Dorsolateral prefrontal cortex (tissue), 122 donors: ENCODE measurements at places on chromosomes 2 and 18.

DNA sequence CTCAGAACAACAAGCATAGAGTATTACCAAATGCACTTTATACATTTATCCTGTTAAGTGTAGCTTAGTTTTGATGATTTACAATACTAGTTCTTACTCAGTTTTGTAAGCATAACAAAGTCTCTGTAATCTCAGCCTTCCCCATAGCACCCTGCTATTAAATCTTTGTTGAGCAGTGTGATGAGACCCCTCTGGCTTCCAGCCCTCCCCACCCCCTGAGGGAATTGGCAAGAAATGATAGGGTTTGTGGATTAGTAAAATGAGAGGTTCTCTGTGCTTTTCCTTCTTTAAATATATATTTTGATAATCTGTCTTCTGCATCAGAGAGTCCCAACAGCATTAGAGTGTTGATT lies 37.2 kb downstream of the ZNF521 start:
- DNase-seq: no peak

- DNase-seq: no peak
Observed at GRCh38 chr2:27832396-27832795, 57.8 kb downstream of the RBKS start.

DNA sequence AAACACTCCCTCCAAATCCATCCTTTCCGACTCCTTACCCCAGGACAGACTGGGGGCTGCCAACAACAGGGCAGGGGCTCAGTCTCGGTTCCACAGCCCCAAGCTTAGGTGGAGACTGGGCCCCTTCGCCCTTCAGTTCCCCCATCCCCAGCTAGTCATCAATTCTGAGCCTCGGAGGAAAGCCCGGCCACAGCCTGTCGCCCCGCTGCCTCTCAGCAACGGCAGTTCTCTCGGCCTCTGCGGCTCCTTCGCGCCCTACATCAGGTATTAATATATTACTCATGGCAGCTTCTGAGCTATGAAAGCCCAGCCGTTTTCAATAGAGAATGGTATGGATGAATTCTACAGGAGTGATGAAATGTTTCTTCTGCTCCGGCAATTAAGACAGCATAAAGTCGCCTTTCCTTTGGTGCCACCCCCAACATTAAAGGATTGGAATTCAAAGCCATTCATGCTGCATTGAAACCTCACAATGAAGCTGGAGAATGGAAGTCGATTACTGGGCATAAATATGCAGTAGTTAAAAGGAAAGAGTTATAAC lies 2.8 kb downstream of the HDAC4 start:
- DNase-seq: no peak

DNA sequence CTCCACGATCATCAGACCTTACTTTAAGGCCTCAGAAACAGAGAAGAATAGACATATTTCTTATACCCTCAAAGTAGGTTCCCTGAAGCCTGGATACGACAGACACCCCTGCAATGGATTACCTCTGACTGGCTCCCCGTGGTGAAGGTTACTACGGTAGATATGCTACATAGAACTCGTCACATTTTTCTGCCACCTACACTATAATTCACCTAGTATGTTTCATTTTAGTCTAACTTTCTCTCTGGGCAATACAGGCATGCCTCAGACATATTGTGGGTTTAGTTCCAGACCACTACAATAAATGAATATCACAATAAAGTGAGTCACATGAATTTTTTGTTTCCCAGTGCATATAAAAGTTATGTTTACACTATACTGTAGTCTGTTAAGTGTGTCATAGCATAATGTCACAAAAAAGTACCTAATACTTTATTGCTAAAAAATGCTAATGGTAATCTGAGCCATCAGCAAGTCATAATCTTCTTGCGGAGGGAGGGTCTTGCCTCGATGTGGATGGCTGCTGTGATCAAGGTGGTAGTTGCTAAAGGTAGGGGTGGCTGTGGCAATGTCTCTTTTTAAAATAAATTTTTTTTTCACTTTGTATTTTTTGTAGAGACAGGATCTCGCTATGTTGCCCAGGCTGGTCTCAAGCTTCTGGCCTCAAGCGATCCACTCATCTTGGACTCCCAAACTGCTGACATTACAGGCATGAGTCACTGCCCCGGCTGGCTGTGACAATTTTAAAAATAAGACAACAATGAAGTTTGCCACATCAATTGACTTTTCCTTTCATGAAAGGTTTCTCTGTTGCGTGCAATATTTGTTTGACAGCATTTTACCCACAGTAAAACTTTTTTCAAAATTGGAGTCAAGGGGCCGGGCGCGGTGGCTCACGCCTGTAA lies 64.6 kb downstream of the TGIF1 start:
- no peak for DNase-seq

DNA sequence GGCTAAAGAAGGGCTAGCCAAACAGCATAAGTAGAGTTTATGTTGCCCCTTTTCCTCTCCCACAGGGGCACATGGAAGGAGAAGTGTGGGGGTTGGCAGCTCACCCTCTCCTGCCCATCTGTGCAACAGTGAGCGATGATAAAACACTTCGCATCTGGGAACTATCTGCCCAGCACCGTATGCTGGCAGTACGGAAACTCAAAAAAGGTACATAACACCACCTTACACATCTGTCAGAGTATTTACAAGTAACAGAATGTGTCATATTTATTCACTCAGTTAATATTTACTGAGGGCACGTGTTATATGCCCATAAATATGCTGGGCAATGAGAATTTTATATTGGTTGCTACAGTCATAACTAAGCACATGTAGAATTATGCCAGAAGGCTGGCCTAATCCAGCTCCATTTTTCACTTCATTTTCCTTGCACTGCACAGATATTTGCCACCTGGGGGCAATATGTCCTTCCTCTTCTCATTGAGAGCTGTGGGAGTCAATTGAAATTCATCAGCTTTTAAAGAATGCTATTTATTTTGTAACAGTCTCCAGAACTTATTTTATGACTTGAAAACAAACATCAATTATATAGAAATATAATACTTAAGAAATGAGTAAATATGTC lies 150.6 kb downstream of the RTN4 start:
- DNase-seq: no peak

DNA sequence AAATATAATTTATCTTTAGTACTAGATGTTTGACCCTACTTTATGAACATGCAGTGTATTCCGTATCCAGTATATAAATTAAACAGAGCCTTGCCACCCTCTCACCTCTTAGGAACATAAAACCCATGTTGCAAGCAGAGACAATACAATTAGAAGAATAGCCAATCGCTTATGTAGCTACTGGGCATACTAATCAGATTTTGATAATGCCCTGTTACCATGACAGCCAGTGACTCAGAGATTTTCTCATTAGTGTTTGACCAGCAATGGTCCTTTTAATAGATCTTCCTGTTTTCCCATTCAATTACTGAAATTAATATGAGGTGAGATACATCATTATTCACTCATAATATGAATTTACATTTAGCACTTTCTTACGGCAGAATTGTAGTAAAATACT lies 547.3 kb upstream of the VWC2L start:
- DNase-seq: no peak

DNA sequence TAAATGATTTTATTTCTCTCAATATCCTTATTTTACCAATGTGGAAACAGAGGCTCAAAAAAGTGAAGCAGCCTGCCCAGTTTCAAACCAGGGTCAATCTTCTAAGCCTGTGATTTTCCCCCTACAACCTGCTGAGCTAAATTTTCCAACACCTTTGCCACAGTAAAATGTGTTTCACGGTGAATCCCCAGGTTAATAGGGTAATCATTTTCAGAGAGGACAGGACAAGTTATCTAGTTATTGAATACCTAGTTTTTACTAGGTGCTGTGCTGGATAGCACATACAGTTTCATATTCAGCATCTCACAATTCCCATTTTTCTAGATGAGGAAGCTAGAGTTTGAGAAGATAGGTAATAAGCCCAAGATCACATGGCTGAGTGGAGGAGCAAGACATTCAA lies 236.6 kb downstream of the PTH2R start:
- no peak for DNase-seq

DNA sequence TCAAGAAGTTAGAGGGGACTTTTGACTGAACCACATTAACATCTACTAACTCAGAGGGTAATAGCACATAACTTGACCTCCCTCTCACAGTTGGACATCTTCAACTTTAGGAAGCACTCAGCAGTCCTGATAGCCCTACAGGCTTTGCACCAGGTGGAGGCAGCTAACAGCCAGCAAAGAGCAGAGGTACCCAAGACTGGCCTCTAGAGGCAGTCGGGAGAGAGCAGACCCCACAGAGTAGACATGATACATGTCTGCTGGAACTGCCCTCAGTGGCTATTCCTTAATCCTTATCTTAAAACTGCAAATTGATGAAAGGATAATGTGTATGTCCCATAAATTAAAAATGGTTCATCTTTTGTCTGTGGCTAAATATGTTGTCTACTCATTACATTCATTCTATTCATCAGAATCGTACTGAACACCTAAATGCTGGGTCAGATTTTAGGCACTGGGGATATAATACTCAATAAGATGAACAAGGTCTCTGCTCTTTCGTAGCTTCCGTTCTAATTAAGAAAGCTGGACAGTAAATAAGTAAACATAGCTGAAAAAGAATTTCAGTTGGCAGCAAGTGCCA lies 49.8 kb downstream of the CAB39 start:
- DNase-seq: no peak

DNA sequence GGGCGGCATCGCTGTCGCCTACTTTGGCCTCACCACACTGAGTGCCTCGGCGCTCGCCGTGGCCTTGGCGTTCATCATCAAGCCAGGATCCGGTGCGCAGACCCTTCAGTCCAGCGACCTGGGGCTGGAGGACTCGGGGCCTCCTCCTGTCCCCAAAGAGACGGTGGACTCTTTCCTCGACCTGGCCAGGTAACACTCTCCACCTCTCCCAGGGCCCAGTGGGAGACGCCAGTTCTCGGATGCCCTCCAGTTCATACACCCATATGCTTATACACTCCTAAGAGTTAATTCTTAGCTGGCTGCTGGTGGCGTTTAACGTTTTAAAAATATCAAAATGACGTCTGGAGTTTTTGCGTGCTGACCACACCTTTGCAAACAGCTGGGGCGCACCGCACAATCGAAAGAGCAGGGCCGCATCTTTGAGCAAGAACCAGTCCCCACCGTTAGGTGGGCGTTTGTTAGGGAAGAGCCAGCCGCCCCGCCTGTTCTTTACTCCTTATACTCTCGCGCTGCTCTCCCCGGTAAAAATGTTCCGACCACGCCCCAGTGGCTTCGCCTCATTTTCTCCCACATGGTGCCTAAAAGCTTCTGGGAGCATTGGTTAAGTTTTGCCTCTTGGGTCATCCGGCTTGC lies 899 bp downstream of the SLC1A4 start:
- DNase-seq: peak; percentile 14

GRCh38 chr2:152335726-152336118 lies 748 bp downstream of the FMNL2 start:
- DNase-seq: no peak

DNA sequence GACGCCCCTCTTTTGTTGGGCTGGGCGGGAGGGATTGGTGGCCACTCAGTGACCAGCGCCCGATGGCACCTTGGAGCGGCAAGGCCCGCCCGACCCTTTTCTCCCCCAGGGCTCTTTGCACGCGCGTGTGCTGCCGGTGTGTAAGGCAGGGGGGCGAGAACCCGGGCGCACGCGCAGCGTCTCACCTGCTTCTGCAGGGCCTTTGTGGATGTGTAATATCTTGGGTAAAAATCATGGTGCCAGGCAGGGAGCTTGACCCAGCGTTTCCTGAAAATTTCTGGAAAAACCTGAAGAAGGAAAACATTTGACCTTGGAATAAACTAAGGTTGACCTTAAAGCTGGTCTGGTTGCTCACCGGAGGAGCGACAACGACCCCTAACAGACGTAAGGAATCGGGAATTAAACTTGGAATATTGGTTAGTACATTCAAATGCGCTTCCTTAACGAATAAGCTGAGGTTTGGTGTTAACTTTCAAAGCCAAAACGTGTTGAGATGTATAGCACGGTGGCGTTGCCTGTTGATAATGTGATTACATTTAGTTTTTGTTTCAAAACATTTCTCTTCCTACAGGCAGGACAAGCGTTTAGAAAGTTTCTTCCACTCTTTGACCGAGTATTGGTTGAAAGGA lies 438 bp downstream of the HSPE1 start:
- DNase-seq: no peak

- no peak for DNase-seq
Observed at GRCh38 chr18:59279722-59280121, 6.5 kb upstream of the RAX start.

- no peak for DNase-seq
Observed at GRCh38 chr2:98161186-98161585, 74.2 kb downstream of the VWA3B start.

GRCh38 chr2:105691947-105692390 lies 52.7 kb upstream of the NCK2 start:
- DNase-seq: no peak

DNA sequence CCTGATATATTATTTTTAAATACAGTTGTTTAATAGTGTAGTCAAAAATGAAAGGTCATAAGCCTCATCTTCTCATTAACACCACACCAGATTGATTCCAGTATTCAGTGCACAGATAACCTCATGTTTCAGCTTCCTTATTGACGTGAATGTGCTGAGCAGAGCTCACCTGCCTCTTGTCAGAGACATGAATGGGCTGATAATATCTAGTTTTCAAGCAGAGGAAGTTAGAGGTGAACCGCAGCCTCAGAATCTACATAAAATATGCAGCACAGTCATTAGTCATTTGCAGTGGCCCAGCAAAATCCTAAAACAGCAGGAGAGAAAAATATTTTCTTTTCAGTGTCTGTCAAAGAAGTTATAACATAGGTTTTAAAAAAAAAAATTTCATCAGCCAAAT lies 216.2 kb downstream of the GBX2 start:
- DNase-seq: no peak

- DNase-seq: no peak
Observed at GRCh38 chr18:54662986-54663385, 71.9 kb downstream of the DYNAP start.

DNA sequence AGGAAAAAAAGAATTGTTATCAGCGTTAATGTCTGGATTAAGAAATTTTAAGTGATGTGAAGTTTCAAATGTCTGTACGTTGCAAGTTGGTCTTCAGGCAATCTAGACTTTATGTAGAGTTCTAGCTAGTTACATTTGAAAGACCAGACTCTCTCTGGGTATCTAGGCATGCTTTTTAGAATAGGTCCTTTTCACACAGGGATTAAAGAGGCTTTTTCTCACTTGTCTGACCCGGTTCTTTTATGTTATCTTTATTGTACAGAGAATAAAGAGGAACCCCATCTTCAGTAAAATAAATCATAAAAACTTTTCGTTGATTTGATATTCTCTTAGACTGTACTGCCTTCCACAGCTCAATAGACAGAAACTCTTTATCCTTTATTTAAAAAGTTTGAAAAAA lies 8.5 kb upstream of the EML6 start:
- DNase-seq: no peak

- DNase-seq: no peak
Observed at GRCh38 chr2:109677835-109678580, 63.8 kb downstream of the SOWAHC start.

- DNase-seq: no peak
Observed at GRCh38 chr2:203070701-203071100, 56.0 kb downstream of the NBEAL1 start.
